ENCODE measurements at places on chromosomes 5 and 9.

DNA sequence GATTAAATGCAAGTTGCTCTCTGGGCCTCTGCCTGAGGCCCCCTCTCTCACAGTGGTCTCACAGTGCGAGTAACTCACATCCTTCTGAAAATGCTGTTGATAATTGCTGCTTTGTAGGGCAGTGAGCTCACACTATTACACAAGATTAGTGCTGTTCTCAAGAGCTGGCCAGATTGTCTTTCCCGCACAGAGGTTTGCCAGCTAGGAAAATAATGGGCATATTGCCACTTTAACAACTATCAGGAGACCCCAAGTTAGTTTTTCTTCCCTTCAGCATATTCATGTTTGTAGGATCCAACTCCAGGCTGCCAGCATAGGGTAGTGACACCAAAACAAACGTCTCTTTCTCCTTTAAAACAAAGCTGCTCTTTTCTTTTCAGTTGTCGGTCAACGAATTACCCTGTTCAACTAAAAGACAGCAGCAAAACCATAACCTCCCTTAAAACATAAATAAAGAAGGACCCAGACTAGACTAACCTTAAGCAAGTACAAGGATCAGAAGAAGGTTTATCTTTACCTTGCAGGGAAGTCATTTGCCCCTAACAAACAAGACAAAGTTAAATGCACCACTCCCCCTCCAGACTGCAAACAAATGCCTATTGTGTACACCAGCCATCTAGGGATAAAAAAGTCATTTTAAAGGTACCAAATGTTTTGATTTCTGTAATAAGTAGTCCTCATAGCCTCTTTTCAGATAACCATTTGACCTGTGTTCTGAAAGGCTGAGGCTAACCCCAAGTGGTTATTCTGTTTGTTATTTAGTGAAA is 91.4 kb downstream of the VCAN start:
- no peak for DNase-seq

DNA sequence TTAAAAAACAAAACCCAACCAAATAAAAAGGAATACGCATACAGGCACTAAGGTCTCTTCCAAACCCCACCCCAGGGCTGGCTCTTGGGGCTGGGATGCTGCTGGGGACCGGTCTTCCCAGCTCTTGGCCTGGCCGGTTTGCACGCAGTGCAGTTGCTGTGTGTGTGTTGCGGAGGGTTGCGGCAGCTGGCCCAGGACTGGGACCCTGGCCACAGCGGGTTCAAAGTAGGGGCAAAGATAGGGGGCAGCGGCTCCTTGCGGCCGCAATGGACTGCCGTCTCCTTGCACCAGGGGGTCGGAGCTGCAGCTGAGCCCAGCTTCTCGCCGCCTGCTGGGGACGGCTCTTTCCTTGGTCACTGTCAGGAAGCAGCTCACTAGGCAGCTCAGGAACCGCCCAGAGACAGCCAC is 5.0 kb downstream of the DMRT3 start:
- DNase-seq, result no peak

- no peak for DNase-seq
These were observed 83.4 kb upstream of the PCA3 start for GRCh38 chr9:76680716-76681425.

- no peak for DNase-seq
These were observed 3.7 kb upstream of the IFNB1 start for GRCh38 chr9:21081451-21081850.

DNA sequence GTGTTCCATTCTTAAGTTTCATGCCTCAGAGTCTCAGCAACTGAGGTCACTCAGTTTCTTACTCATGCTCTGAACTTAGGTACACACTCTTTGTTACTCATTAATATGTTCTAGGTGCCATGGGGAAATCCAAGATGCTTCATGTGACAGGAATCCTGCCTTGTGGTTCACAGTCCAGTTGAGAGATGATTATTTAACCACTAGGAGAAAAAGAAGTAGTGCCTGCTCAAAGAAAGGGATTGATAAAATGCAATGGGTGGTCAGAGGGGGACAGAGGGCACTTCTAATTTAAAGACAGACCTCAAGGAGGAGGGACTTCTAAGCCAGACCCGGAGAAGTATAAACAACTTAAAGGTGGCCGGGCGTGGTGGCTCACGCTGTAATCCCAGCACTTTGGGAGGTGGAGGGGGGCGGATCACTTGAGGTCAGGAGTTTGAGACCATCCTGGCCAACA is 69.0 kb downstream of the UGCG start:
- peak; percentile 86 for DNase-seq

- peak; percentile 47 for DNase-seq
These were observed 79.2 kb upstream of the IL7R start for GRCh38 chr5:35777358-35778087.

DNA sequence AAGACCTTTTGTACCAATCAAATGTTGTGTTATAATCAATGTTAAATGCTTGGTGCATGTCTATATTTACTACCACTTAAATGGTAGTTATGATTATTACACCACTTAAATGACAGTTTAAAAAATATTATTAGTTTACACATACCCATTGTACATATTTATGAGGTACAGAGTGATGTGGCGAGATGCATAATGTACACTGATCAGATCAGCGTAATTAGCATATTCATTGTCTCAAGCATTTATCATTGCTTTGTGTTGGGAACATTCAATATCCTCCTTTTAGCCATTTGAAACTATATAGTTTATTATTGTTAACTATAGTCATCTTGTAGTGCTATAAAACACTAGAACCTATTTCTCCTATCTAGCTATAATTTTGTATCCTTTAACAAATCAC is 434.4 kb upstream of the ACTBL2 start:
- DNase-seq, result no peak

Data from AG08395 (cell line).